ENCODE measurements at places on chromosomes 16 and 17. TPM values are rescaled to one million over a fixed set of nuclear protein-coding genes. Genes with fewer than 3 reads are reported as not detected.
A peak's percentile ranks its signal among the peaks of the same experiment; 100 is the strongest.

- no peak for DNase-seq
Measured at GRCh38 chr16:53912155-53912554, 208.2 kb downstream of the FTO start.

DNA sequence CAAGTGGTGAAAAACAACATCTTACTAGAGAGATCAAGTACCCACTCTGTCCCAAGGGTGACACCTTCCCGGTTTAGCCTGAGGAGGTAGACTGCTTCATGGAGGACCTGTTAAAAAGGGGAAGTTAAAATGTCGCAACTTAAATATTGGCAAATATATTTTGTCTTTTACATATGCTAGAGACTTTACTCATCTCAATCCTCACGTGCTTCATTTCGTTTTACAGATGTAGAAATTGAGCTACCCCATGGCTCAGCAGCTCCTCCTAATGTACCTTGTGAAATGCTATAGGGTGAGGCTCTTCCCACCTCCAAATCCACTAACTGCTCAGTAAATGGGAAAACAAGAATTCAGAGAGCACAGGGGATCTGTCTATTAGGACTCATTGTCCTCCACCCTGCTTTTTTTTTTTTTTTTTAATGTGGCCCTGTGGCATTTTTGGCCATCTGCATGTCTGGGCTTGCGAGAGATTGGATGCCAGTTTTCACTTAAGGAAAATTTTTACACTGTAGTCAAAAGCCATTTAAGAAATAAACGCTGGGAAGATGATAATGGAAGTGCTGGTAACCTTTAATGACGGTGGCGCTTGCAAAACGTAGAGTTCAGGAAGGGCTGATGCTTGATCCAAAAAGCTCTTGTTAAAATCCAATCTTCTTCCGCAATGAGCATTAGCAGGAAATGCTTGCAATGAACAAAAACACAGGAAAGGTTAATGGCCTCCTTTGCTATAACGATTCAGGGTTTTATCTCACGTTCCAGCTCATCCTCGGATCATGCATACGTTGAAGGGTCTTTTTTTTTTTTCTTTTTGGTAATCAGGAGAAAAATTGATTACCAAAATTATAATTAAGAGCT lies 39.8 kb downstream of the HSBP1 start:
- DNase-seq: peak; percentile 34

DNA sequence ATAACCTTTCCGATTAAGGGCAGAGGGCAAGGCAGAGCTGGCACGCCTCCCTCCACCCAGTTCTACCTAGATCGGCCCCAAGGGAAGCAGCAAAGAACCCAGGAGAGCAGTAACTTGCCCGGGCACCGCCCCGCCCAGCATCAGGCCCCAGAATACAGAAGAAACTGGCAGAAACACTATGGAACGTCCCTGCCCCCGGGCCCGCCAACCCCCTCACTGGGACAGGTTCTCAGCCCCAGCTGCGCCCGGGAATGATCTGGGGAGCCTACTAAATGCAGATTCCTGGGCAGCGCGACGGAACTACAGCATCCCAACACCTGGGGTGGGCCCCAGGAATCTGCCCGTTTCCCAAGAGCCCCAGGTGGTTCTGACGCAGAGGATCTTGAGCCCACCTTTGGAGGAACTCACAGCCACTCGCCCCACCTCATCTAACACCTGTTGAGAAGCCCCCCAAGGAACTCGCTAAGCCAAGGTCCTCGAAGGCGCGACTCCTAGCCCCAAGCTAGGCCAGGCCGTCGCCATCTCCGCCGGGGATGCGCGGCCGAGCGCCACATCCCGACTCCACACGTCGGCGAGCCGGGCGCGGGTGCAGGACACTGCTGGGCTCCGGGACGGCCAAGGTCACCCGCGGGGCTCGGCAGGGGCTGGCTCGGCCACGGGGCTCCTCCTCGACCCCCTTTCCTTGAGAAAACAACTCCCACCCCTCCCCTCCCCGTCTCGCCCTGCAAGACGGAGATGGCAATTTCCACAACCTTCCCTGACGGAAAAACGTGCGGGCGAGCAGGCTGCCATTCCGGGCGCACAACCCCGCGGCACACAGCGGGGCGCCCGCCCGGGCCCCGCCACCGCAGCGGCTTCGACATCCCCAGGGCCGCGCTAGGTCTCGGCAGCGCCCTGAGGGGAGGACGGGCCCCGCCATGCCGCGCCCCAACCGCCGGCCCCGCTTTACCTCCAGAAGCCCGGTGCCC lies 913 bp downstream of the CDIP1 start:
- DNase-seq: no peak

- DNase-seq: no peak
Measured at GRCh38 chr17:64055183-64056142, 35.0 kb upstream of the ICAM2 start.

The TBKBP1 gene
- 10.9 TPM for total RNA-seq

Data from right atrium auricular region (tissue), 2 donors.